ENCODE measurements at places on chromosomes 11 and 22. TPM values are rescaled to one million over a fixed set of nuclear protein-coding genes. Genes with fewer than 3 reads are reported as not detected.
A peak's percentile ranks its signal among the peaks of the same experiment; 100 is the strongest.

DCHS1 gene
- 3.2 TPM for total RNA-seq

AIFM3 gene
- total RNA-seq = 0.57 TPM

HMOX1 gene
- total RNA-seq = 32.2 TPM

GRCh38 chr11:17376493-17376892 lies 12.0 kb downstream of the KCNJ11 start:
- H3K36me3 ChIP-seq = peaks cover 4% of the 10 kb centered on the region
- H3K4me3 ChIP-seq = no peak overlapping the region
- no peaks in the 10 kb centered on the region for H3K27me3 ChIP-seq
- no peak for DNase-seq

DNA sequence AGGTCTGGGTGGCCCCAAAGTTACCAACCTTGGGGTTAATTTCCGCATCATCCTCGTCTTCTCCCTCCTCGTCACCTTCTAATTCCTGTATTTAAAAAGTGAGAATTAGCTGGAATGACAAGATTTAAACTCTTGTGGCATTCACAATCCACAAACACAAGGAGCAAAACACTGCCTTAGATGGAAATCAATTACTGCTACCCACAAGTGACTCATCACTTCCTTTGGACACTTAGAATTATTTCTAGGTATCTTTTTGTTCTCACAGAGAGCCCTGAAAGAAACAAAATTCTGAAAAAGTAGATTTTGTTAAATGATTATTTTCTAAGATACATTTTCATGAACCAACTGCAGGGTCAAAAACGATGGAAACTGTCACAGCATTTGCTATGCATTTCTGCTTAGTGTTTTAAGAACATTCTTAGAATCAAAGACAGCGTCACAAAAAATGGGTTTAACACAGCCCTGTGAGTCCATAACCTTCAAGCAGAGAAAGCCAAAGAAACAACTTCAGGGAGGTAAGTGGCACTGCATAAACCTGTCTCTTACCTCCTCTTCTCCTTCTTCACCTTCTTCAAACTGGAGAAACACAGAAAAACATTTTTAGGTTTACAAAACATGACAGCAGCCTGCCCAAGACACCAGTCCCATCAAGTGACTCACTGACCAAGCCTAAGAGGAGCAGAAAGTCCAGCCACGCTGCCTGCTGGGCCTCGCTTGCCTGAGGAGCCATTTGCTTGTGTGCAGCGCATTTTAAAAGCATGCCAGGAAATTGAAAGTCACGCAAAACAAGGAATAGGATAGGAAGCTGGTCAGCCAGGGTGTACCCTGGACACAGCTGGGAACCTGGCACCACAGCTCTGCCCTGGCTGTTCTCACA lies 22.3 kb upstream of the PHLDA2 start:
- no peak overlapping the region for H3K27ac ChIP-seq
- peaks cover 81% of the 10 kb centered on the region for H3K36me3 ChIP-seq
- no peak overlapping the region for H3K4me3 ChIP-seq
- no peak for DNase-seq

DNA sequence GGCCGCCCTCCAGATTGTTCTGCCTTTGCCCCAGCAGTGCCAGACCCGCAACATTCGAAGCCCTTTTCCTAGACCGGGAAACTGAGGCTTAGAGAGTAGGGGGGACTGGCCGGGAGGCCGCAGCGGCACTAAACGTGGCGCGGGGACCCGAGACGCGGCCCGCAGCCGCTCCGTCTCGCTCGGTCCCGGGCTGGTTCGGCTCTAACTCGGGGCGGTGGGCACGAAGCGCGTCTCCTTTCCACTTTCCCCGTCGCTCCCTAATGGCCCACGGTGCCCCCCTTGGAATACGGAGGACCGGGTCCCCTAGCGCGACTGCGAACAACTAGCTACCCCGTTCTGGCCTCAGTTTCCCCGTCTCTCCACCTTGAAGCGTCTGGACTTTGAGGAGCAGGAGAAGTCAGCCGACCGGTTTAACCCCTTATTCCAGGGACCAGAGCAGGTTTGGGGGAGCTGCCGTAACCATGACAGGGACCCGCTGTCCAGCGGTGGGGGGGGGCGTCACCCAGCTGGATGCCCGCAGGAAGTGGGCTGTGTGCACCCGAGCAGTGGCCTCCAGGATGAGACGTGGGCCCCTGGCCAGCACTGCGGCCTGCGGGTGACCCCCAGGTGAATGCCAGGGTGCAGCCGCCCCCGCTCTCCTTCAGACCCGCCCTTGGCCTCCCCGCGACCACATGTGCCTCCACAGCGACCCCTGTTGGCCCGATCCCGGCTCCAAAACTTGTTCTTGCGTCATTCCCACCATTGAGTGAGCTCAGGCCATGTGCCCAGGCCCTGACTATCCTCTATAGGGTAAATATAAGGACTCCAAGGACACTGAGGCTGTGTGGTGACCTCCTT lies 1.1 kb downstream of the CDC42EP1 start:
- H3K4me1 ChIP-seq = peaks cover 3% of the 10 kb centered on the region
- no peaks in the 10 kb centered on the region for H3K36me3 ChIP-seq
- H3K27me3 ChIP-seq = peaks cover 94% of the 10 kb centered on the region
- peak overlapping the region; percentile 35 for H3K4me3 ChIP-seq

- H3K4me1 ChIP-seq = no peaks in the 10 kb centered on the region
- no peaks in the 10 kb centered on the region for H3K27me3 ChIP-seq
- no peak for DNase-seq
- no peak overlapping the region for H3K4me3 ChIP-seq
Observed at GRCh38 chr11:112377946-112378345, 117.3 kb upstream of the PLET1 start.

DNA sequence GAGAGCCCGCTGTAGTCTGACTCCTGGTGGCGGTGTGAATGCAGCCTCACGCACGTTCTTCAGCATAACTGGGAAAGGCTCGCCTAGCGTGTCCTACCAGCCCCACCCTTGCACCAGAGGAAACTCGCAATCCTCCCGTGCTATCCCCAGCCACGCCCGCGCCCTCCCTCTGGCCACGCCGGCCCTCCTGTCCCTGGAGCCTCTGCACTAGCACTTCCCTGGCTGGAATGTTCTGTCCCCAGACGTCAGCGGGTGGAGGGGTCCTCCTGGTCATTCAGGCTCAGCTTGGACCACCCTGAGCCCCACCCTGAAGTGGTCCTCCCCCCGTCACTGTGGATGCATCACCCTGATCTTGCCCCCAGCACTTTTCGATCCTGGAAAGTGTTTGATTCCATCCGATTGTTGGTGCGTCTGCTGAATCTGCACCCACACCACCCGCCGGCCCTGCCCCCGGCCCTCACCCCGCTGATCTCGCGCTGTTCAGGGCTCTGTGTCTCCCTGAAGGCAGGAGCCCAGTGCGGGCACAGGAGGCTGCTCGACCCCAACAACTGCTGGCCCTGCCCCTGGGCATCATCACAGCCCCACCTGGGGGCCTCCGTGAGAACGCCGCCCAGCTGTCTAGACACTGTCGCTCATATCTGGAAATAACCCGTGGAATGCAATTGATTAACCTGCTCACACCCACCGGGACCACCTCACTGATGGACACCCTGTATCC lies 437.0 kb downstream of the TBC1D22A start:
- no peaks in the 10 kb centered on the region for H3K27me3 ChIP-seq
- H3K36me3 ChIP-seq = no peaks in the 10 kb centered on the region
- no peak overlapping the region for H3K27ac ChIP-seq
- DNase-seq = no peak

- no peaks in the 10 kb centered on the region for H3K36me3 ChIP-seq
- H3K27ac ChIP-seq = no peak overlapping the region
- H3K4me3 ChIP-seq = no peak overlapping the region
- DNase-seq = no peak
Observed at GRCh38 chr11:44555031-44555800, 10.2 kb upstream of the CD82 start.

- no peaks in the 10 kb centered on the region for H3K4me1 ChIP-seq
- DNase-seq = no peak
- no peak overlapping the region for H3K4me3 ChIP-seq
- H3K36me3 ChIP-seq = peaks cover 19% of the 10 kb centered on the region
Observed at GRCh38 chr11:74069146-74070046, 60.5 kb upstream of the UCP3 start.

GRCh38 chr11:134759855-134760254 lies 347.8 kb upstream of the B3GAT1 start:
- no peaks in the 10 kb centered on the region for H3K36me3 ChIP-seq
- DNase-seq = no peak
- peaks cover 5% of the 10 kb centered on the region for H3K27me3 ChIP-seq

FGF3 gene
- 0.19 TPM for total RNA-seq

DNA sequence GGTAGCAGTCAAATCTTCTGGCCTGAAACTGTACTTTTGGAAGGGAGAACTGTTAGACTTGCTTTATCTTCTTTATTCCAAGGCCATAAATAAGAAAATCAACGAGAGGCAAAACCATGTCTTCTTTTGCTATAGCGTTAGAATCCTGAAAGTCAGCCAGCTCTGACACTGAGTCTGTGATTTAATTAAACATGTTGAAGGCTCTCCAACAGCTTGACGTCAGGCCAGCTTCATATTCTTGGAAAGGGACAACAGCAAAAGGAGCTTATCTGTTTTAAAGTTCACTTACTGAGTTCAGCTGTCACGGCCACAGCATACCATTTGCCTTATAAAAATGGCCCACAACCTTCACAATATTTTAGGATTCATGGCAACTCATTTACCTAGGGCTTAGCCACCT lies 131.0 kb upstream of the LDLRAD3 start:
- no peaks in the 10 kb centered on the region for H3K27me3 ChIP-seq
- H3K4me3 ChIP-seq = no peak overlapping the region
- DNase-seq = no peak

- H3K36me3 ChIP-seq = no peaks in the 10 kb centered on the region
- H3K27me3 ChIP-seq = no peaks in the 10 kb centered on the region
- no peak overlapping the region for H3K4me3 ChIP-seq
- H3K27ac ChIP-seq = no peak overlapping the region
- H3K4me1 ChIP-seq = no peaks in the 10 kb centered on the region
Observed at GRCh38 chr11:96964661-96965060, 574.8 kb downstream of the JRKL start.

CCDC15 gene
- 7.0 TPM for total RNA-seq

- no peak overlapping the region for H3K27ac ChIP-seq
- H3K27me3 ChIP-seq = no peaks in the 10 kb centered on the region
- peaks cover 37% of the 10 kb centered on the region for H3K36me3 ChIP-seq
- no peaks in the 10 kb centered on the region for H3K4me1 ChIP-seq
- no peak for DNase-seq
Observed at GRCh38 chr22:24359452-24360120, 67.8 kb upstream of the ADORA2A start.

GRCh38 chr22:32446321-32446720 lies 17.9 kb downstream of the BPIFC start:
- no peak for DNase-seq
- H3K4me1 ChIP-seq = no peaks in the 10 kb centered on the region
- H3K27me3 ChIP-seq = no peaks in the 10 kb centered on the region

- no peak overlapping the region for H3K27ac ChIP-seq
- peaks cover 13% of the 10 kb centered on the region for H3K4me1 ChIP-seq
- no peaks in the 10 kb centered on the region for H3K27me3 ChIP-seq
- no peak for DNase-seq
- no peak overlapping the region for H3K4me3 ChIP-seq
Observed at GRCh38 chr11:6735306-6735705, 36.5 kb downstream of the OR2AG2 start.

DNA sequence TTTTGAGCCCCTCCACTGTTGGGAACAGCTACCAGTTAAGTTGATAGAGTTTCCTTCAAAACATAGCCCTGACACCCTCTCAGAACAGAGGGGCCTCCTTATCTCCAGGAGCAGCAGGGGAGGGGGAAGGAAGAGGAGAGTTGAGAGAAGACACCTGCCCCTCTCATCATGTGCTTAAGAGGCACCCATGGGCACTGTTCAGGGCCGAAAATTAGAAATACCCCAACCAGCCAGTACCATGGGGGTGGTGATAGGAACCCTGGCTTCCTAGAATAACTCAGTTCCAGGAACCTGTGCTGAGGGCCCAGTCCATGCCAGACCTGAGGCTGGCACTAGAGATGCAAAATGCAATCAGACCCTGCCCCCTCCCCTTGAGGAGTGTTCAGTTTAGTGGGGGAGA lies 9.3 kb upstream of the GDPD5 start:
- H3K36me3 ChIP-seq = no peaks in the 10 kb centered on the region
- DNase-seq = no peak
- no peaks in the 10 kb centered on the region for H3K27me3 ChIP-seq
- peaks cover 19% of the 10 kb centered on the region for H3K4me1 ChIP-seq
- H3K27ac ChIP-seq = no peak overlapping the region

DNA sequence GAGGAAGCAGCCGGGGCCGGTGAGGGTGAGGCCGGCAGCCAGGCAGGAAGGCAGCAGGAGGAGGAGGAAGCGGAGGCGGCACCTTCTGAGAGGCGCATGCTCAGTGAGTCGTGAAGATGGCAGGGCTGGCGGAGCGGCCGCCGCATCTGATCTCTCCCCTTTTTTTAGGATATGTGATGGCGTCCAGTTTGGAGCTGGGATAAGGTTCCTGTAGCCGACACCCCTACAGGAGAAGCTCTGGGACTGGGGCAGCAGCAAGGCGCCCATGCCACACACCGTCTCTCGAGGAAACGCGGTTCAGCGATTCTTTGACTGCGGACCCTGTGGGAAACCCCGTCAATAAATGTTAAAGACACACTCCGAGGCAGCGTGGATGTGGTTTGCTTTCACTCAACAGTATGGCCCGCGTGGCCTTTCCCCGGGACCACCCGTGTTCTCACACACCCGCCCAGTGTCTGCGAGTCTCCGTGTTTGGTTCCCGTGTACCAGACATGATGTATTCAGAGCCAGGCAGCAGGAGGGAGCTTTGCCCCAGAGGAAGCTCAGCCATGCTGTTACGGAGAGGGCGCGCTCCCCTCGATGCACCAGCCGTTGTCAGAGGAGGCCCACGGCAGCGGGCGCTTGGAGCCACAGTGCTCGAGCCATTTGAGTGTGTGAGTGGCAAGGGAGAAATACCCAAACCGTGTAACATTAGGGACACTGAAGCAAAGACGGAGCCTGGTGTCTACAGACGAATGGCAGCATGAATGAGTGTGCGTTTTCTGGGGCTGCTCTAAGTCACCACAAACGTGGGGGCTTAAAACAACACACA lies 27.7 kb upstream of the PARVB start:
- peak; percentile 50 for DNase-seq
- no peak overlapping the region for H3K27ac ChIP-seq
- H3K27me3 ChIP-seq = no peaks in the 10 kb centered on the region
- H3K4me1 ChIP-seq = no peaks in the 10 kb centered on the region
- H3K36me3 ChIP-seq = peaks cover 45% of the 10 kb centered on the region

SYCE3 gene
- 0.19 TPM for total RNA-seq

MAML2 gene
- 9.8 TPM for total RNA-seq

GRCh38 chr22:46875089-46875488 lies 112.6 kb downstream of the TBC1D22A start:
- no peaks in the 10 kb centered on the region for H3K36me3 ChIP-seq
- no peak overlapping the region for H3K4me3 ChIP-seq
- H3K27me3 ChIP-seq = no peaks in the 10 kb centered on the region
- no peak overlapping the region for H3K27ac ChIP-seq

Data from thymus (tissue), 14 donors.